ENCODE measurements at places on chromosomes 13 and 19. TPM values are rescaled to one million over a fixed set of nuclear protein-coding genes. Genes with fewer than 3 reads are reported as not detected.

VSTM1 gene
- total RNA-seq, result 1.8 TPM

NOTCH3 gene
- 34.9 TPM for total RNA-seq

HMGB1 gene
- total RNA-seq, result 296 TPM

ZNF677 gene
- 43.0 TPM for total RNA-seq

DNA sequence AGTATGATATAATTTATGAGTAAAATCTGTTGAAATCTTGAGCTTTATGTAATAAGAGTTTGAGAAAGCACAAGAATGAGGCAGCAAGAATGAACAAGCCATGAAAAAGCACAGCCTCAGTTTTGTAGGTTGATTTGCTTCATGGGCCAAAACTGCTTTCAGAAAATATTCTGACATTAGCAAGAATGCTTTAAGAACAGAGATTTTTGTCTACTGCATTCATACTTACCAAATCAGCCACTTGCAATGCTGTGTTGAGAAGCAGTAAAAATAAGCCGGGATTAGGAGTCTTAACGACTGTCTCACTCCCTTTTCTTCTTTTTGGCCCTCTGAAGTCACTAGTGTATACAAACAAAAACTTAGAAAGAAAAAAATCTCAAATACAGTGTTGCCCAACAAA is 114.5 kb downstream of the POSTN start:
- DNase-seq, result no peak

- no peak for DNase-seq
These were observed 3.4 kb downstream of the CCNE1 start for GRCh38 chr19:29815231-29815630.

- DNase-seq, result no peak
These were observed 604.7 kb downstream of the SLITRK6 start for GRCh38 chr13:85194482-85194881.

- no peak for DNase-seq
These were observed 910.2 kb upstream of the SLC10A2 start for GRCh38 chr13:103976371-103976770.

- peak; percentile 53 for DNase-seq
These were observed 3.1 kb downstream of the PPP1R14A start for GRCh38 chr19:38252941-38253691.

DNA sequence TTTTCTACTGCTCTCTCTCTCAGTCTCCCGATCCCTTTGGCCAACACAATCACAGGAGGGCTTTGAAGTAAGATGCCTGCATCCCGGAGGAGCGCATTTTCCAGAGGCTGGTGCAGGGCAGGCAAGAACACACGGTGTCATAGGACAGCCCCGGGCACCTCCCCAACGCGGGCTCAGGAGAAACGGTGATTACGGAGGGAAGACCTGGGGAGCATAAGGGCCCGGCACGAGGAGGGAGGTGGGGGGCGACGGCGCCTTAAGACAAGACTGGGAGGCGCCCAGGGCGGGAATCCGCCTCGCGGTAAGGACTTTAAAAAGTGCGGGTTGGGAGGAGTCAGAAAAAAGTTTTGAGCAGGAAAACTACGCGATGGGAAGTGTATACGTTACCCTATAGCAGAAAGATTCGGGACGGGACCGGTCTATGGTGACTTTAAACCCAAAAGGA is 18.7 kb upstream of the ZNF888 start:
- DNase-seq, result no peak

DNA sequence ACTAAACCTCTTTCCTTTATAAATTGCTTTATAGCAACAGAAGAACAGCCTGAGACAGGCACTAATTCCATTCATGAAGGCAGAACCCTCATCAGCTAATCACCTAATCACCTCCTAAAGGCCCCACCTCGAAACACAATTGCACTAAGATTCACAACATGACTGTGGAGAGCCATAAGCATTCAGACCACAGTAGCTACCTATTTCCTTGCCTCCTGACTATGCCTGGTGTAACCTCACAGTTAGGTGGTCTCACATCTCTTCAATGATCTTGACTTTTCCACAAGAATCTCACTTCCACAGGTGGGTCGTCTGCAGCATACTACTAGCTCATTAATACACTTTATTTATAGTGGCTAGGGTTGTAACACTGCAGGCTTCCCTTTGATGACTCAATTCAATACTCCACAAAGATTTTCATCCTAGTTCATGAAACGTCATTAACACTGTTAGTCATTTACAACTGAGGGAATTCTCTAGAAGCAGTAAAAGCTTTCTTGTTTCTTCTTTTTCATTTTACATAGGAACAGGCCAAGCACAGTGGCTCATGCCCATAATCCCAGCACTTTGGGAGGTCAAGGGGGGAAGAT is 27.1 kb downstream of the STK24 start:
- DNase-seq, result no peak

GRCh38 chr19:5192568-5192967 is 148.0 kb downstream of the PTPRS start:
- peak; percentile 43 for DNase-seq
